Activated CD8-positive, alpha-beta memory T cell treated with anti-CD3 and anti-CD28 coated beads, Interleukin-2, amount 10 ng/mL, durations not matched to agents 7 days and 5 days (primary cell): ENCODE measurements at places on chromosomes 4 and X.

GRCh38 chrX:139890991-139891700, 41.7 kb downstream of the ATP11C start:
- no peak for DNase-seq

GRCh38 chr4:36224972-36225903, 19.1 kb downstream of the ARAP2 start:
- DNase-seq = no peak

GRCh38 chrX:107752714-107753113, 22.9 kb downstream of the TSC22D3 start:
- no peak for DNase-seq

DNA sequence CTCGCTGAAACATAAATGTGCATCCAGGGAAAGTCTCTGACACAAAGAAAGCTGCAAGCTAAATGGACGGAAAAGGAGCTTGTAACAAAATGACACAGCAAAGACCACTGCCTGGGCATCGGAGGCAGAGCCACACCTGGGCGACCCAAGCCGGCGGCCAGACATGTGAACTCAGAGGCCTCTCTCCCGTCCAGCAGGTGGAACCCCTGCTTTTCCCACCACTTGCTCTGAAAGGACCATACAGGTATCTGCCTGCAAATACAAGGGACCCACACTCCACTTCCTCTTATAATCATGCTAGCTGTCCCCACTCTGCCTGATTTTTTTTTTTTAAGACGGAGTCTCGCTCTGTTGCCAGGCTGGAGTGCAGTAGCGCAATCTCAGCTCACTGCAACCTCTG, 12.0 kb downstream of the CPLX1 start:
- DNase-seq = no peak
